ENCODE measurements at places on chromosomes 5 and 9.

DNA sequence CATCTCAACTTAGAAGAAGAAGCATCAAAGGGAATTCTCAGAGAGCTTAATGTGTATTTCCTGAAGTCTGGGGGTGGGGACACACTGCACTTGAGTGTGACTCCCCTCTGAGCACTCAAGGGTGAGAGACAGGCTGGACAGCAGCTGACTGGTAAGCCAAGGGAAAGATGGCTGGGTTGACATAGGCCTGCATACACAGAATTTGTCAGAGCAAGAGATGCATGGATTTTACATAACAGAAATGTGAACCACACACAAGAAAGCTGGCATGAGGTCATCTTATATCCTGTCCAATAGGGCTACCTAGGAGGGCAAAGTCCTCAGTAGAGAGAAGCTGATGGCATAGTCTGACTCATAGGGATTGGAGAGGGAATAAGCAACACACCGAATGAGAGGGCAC, 114.3 kb upstream of the EPB41L4A start:
- DNase-seq, result peak; percentile 4

DNA sequence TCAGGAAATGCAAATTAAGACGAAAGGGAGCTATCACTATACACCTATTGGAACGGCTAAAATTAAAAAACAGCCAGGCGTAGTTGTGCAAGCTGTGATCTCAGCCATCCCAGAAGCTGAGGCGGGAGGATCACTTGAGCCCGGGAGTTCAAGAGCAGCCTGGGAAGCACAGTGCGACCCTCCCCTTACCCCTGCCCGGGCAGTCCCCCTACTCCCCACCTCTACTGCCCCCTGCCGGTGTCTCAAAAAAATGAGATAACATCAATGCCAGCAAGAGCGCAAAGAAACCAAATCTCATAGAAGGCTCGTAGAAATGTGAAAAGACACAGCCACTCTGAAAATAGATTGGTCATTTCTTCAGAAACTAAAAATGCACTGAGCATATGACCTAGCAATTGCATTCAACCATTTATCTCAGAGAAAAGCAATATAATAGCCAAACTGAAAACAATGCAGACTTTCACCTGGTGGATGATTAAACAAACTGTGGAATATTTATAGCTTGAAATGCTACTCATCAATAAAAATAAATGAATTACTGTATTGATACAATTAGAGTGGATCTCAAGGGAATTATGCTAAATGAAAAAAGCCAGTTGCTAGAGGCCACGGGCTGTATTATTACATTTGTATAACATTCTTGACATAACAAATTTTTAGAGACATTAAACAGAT, 20.6 kb downstream of the OR2V2 start:
- DNase-seq, result peak; percentile 63

- no peak for DNase-seq
These were observed 132.4 kb upstream of the MEF2C start for GRCh38 chr5:89015409-89015808.

DNA sequence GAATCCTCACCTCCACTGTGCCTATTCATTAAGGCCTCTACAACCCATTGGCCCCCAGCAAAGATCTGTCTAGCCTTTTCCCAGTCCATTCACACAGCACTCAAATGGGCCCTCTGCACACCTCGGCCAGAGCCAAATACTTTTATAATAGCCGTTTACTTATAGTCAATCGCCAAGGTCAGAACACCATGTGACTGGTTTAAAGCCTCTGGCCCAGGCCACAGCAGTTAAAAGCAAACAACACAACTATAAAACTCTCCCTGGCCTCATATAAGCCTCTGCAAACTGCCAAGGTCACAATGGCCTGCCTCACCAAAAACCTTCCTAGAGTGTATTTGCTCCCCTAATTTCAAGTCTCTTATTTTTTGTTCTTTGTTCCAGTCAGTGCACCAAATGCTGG, 562.6 kb downstream of the CAAP1 start:
- DNase-seq, result no peak

- DNase-seq, result no peak
These were observed 22.0 kb upstream of the EPB41L4B start for GRCh38 chr9:109342878-109343277.

- peak; percentile 83 for DNase-seq
These were observed 3.3 kb upstream of the TMEM141 start for GRCh38 chr9:136787690-136788400.

Data from OCI-LY7 (cell line).